T-helper 2 cell treated with Interferon-gamma antibody and Interleukin-4, amounts not matched to agents 100 ng/mL and 5 ng/mL, for 36 hours (primary cell): ENCODE measurements at places on chromosomes 7 and 10. TPM values are rescaled to one million over a fixed set of nuclear protein-coding genes. Genes with fewer than 3 reads are reported as not detected.

Gene GRM3
- not detected in 2 replicates for total RNA-seq

Gene TFR2
- total RNA-seq: 11.7 and 13.5 TPM in 2 replicates

Gene PDZD7
- 0.64 and 0.77 TPM in 2 replicates for total RNA-seq

Gene ALOX5
- total RNA-seq: 2.4 and 2.5 TPM in 2 replicates

Gene EPHB4
- total RNA-seq: 1.5 and 1.7 TPM in 2 replicates

Gene AMPH
- total RNA-seq: 0.23 and 0.30 TPM in 2 replicates

Gene NUPR2
- total RNA-seq: not detected in 2 replicates

Gene FEZF1
- not detected in 2 replicates for total RNA-seq

Gene NPFFR1
- not detected in 2 replicates for total RNA-seq

Gene ADRB1
- not detected in 2 replicates for total RNA-seq

Gene NRG3
- not detected in 2 replicates for total RNA-seq

Gene TRIM50
- not detected in 2 replicates for total RNA-seq

Gene AOAH
- 46.0 and 48.5 TPM in 2 replicates for total RNA-seq

Gene SEMA3D
- not detected in 2 replicates for total RNA-seq

Gene PTPRE
- 20.4 and 20.5 TPM in 2 replicates for total RNA-seq

Gene LIPJ
- total RNA-seq: 0.18 TPM in 1 of 2 replicates, not detected in the other

Gene BTAF1
- total RNA-seq: 45.3 and 47.6 TPM in 2 replicates

Gene IQUB
- not detected in 2 replicates for total RNA-seq

Gene NOS3
- total RNA-seq: 17.0 and 17.4 TPM in 2 replicates

Gene WASHC2A
- total RNA-seq: 33.3 and 39.6 TPM in 2 replicates
